Activated CD8-positive, alpha-beta memory T cell treated with anti-CD3 and anti-CD28 coated beads for 1 hour (primary cell): ENCODE measurements at places on chromosomes 4 and X.

- DNase-seq: no peak
These were observed 25.6 kb downstream of the KDM6A start for GRCh38 chrX:44898411-44899221.

GRCh38 chrX:14916017-14916674, 42.9 kb downstream of the MOSPD2 start:
- DNase-seq: no peak

GRCh38 chr4:175946472-175947116, 119.0 kb upstream of the WDR17 start:
- DNase-seq: no peak

- no peak for DNase-seq
These were observed 14.4 kb downstream of the STK26 start for GRCh38 chrX:132037479-132037993.

GRCh38 chrX:44875185-44875489, 2.1 kb downstream of the KDM6A start:
- DNase-seq: no peak

DNA sequence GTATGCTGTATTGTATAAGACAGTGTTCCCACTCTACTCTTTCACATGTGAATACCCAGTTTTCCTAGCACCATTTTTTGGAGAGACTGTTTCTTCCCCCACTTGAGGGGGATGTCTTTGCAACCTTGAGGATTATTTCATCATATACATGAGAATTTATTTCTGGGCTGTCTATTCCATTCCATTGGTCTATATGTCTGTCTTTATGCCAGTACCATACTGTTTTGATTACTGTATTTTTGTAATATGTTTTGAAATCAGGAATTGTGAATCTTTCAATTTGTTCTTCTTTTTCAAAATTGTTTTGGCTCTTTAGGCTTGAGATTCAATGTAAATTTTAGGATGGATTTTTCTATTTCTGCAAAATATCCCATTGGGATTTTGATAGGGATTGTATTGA, 15.8 kb upstream of the LHFPL1 start:
- DNase-seq: no peak

- DNase-seq: no peak
These were observed 223.9 kb upstream of the ANKRD50 start for GRCh38 chr4:124936427-124936826.

DNA sequence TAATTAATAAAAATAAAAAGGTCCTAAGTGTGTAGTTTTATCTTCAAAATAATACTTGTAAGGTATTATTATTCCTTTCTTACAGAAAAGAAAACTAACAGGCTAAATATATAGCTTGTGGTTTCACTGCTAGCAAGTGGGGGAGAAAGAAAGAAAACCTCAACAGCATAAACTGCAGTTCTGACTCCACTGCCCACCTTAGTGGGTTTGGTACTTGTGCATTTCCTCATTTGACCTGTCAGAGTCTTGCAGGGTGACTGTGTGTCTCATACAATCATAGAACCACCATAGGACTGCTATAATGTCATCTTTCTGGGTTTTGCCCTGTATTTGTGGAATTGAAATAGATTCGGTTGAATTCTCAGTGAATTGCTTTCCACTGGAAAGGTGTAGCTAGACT, 94.7 kb upstream of the PUDP start:
- no peak for DNase-seq

DNA sequence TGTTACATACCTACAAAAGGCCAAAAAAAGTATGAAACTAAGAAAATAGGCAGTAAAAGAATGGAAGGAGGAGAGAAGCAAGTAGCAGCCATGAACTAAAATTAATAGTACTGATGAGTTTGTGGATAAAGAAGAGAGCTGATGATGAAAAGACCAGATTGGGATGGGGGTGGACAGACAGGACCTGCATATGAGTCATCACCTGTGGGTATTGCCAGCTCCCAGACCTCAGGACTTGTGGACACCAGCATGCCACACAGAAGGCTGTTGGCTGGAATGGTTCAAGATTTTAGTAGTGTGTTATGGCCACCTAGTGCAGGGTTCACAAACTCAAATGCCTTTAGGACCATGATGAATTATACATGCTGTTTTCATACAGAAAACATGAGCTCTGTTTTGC, 58.9 kb downstream of the ARX start:
- DNase-seq: no peak

- DNase-seq: no peak
These were observed 49.6 kb downstream of the ZFYVE28 start for GRCh38 chr4:2368746-2369437.

- no peak for DNase-seq
These were observed 48.6 kb upstream of the ERVMER34-1 start for GRCh38 chr4:52799813-52800212.

DNA sequence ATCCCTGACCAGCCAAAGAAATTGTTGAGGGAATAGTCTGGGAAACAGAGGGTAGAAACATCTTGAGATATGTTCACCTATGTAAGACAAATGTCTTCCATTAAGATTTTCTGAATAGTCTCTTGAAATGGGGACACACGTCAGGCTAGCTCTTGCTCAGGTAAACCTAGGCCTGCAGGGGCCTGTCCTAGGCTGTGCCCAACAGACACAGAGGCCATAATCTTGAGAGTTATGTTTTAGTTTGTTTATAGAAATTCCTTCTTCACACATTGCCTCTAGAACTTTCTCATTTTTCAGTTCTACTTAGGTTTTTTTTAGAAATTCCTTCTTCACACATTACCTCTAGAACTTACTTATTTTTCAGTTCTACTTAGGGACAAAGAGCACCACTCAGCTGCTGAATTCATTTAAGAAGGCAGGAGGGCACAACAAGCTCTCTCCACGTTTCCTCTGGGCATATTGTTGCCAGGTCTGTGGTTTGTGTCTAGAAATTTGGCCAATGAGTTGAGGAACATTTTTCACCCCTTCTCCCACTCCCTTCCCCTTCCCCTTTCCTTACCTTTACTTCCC, 94.9 kb downstream of the ARHGAP24 start:
- no peak for DNase-seq

DNA sequence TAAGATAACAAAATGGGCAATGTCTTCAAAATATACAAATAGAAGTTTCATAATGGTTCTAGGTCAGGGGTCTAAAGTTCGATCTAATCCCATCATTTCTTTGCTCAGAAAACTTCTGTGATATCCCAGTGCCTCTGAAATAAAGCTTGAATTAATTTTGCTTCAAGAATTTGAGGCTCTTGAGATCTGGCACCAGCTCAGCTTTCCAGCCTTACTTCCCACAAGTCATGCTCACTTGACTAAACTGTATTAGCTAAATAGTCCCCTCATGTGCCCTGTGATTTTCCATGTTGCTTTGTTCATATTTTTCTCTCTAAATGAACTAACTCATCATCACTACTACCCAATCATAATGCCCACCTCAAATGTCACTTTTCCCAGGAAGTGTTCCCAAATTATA, 50.8 kb upstream of the MBNL3 start:
- no peak for DNase-seq

DNA sequence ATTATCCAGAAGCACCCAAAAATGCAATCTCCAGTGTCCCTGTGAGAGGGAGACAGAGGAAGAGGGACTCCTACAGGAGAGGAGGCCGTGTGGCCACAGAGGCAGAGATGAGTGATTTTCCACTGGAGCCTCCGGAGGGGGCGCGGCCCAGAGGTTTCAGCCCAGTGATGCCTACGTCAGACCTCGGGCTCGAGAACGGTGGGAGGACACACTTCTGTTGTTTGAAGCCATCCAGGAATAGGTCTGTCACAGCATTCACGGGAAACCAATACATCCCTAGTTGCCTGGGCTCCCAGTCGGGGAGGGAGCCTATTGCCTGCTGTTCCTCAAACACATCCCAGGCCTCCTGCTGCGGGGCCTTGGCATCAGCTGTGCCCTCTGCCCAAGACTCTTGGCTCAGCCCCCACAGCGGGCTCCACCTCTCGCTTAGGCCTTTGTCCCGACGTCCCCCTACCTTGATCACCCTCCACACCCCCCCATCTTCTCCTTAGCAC, 39.2 kb upstream of the HMX1 start:
- DNase-seq: no peak
